ENCODE measurements at places on chromosomes 3 and 15. TPM values are rescaled to one million over a fixed set of nuclear protein-coding genes. Genes with fewer than 3 reads are reported as not detected.
A peak's percentile ranks its signal among the peaks of the same experiment; 100 is the strongest.

The LTK gene
- total RNA-seq = 0.44 TPM

The EFCC1 gene
- total RNA-seq = 1.6 TPM

The CHRM5 gene
- total RNA-seq = not detected

GRCh38 chr15:64667736-64668161, 107.6 kb downstream of the RBPMS2 start:
- DNase-seq = no peak

DNA sequence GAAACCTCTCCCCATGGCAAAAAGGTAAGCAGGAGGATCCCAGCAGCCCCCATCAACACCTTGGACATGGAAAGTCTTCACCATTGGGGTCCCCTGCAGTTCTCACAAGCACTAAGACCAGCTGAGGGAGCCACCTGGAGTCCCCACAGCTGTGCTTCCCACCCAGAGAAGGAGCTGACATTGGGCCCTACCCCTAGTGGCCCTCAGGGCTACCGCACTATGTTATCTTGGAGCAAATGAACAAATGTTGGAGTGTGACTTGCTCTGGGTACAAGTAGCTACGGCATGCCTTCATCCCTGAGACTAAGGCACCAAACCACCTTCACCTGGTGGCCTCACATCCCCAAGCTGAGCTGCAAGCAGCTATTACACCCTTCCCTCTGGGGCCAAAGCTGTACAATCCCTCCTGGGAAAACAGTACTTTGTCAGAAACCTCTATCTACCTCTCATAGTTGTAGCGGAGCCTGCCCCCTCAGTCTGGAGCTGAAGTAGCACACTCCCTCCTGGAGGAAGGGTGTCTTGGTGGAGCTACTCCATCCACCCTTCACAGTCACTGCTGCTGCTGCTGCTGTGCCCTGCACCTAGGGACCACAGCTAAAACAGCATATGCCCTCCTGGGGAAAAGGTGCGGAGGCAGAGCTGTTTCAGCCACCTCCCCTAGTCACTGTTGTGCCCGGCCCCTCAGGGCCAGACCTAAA, 42.7 kb downstream of the SERP1 start:
- DNase-seq = no peak

- DNase-seq = no peak
These were observed 12.5 kb upstream of the SKIL start for GRCh38 chr3:170344971-170345370.

The KIF23 gene
- total RNA-seq = 3.4 TPM

DNA sequence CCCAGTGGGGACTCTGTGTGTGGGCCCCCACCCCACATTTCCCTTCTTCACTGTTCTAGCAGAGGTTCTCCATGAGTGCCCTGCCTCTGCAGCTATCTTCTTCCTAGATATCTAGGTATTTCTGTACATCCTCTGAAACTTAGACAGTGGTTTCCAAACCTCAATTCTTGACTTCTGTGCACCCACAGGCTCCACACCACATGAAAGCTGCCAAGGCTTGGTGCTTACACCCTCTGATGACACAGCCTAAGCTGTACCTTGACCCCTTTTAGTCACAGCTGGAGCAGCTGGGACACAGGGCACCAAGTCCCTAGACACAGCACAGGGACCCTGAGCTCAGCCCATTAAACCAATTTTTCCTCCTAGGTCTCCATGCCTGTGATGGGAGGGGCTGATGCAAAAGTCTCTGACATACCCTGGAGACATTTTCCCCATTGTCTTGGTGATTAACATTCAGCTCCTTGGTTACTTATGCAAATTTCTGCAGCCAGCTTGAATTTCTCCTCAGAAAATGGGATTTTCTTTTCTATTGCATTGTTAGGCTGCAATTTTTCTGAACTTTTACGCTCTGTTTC, 304.5 kb downstream of the OTOL1 start:
- DNase-seq = no peak

DNA sequence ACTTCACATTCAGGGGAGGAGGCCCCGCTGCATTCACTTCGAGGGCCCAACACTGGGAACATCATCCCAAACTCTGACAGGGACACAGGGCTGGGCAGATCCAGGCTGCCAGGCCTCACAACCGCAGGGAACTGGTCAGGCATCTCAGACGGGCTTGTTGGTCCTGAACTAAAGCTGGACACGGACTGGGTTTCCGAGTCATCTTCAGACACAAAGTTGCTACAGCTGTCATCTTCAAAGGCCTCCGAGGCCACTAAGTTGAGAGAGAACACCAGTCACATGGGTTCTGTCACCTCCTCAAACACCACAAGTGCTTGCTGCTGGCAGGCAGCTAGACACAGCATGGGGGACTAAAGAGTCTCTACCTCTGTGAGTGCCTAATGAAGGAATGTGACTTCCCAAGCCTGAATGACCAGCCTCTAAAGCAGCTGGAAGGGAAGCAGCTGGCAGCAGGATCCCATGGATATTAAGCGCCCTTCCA, 50.9 kb downstream of the CAPN7 start:
- DNase-seq = no peak

- DNase-seq = no peak
These were observed 52.8 kb downstream of the ETFA start for GRCh38 chr15:76258460-76258859.

- no peak for DNase-seq
These were observed 6.6 kb upstream of the BTLA start for GRCh38 chr3:112505907-112506306.

- DNase-seq = no peak
These were observed 3.5 kb upstream of the CLRN1 start for GRCh38 chr3:150975992-150976368.

DNA sequence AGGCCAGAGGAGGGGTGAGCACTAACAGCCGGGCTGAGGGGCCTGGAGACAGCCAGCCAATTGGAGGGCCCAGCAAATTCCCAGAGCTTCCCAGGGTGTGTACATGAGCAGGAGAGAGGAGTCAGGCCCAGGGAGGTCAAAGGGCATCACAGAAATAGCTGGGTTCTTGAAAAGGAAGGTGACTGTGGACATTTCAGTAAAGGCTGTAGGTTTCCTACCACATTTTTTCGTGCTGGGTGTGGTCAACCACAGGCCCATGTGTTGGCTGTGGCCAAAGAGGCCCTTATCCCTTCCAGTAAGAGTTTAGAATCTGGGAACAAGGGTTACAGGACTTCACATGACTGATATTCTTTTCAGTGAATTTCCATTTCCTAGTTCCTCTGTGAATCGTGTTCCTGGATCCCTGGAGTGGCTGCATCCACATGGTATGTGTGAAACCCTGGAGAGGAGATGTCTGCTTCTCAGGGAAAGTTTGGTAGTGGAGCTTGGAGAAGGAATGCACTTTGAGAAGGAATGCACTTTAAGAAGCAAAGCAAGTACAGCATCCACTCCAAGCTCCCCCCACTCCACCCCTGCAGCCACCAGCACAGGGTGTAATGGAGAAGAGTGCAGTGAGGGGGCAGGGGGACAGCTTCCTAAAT, 73.2 kb upstream of the HEG1 start:
- DNase-seq = no peak

The FBXW12 gene
- total RNA-seq = not detected

GRCh38 chr3:15755181-15755580, 42.6 kb downstream of the ANKRD28 start:
- no peak for DNase-seq

The CD200 gene
- total RNA-seq = 1.9 TPM

DNA sequence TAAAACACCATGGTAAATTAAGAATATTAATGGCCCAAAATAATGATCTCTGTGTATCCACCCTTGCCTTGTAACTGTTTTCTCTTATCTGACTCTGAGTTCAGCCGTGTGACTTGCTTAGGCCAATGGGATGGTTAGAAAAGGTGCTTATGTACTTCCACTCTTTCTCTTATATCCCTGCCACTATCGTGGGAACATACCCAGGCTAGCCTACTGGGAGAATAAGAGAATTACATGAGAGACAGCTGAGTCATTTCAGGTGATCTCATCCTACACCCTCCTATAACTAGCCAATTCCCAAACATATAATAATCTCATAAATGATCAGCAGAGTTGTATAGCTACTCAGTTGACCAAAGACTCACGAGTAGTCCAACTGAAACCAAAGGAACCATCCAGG, 98.3 kb upstream of the ABI3BP start:
- DNase-seq = no peak

- DNase-seq = no peak
These were observed 457.1 kb downstream of the SQOR start for GRCh38 chr15:46091860-46092450.

GRCh38 chr3:54188176-54188791, 65.9 kb downstream of the CACNA2D3 start:
- peak; percentile 40 for DNase-seq

- DNase-seq = no peak
These were observed 82.7 kb upstream of the VGLL3 start for GRCh38 chr3:87073496-87074145.

- DNase-seq = no peak
These were observed 180.6 kb downstream of the PTPRG start for GRCh38 chr3:61742006-61742405.

DNA sequence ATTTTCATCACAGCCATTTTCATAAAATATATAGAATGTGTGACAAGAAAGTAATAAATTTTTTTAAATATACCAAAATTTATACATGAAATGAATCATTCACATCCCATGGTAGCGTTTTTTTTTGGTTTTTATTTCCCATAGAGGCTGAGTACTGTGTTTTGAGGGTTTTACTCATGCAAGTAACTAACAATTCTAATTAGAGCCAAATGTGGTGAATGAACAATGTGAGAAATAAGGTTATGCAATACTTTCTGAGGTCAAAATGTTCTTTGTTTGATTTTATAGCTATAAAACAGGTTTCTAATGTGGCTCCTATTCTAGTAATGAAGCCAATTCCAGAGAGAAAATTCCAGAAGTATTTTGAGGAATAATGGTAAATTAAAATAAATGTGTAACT, 386.8 kb downstream of the TBC1D5 start:
- no peak for DNase-seq

GRCh38 chr3:127289706-127290575, 2.1 kb upstream of the PRR20G start:
- DNase-seq = no peak

DNA sequence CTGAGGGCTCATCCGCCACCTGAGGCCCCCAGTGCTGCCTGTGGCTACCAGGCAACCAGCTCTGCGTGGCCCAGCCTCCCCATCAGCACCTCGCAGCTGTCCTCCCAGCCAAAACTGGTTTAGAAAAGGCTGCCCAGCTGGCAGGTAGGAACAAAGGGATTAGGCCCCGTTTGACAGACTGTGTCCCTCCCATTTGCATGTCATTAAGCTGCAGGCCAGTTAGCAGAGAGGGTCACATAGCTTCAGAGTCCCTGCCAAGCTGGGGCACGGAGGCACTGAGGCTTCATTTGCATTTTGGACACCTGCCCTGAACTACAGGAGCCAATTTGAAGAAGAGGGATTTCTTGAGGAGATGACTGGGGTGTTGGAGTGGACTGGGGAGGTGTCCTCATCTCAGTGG, 177.9 kb downstream of the TLE3 start:
- no peak for DNase-seq

DNA sequence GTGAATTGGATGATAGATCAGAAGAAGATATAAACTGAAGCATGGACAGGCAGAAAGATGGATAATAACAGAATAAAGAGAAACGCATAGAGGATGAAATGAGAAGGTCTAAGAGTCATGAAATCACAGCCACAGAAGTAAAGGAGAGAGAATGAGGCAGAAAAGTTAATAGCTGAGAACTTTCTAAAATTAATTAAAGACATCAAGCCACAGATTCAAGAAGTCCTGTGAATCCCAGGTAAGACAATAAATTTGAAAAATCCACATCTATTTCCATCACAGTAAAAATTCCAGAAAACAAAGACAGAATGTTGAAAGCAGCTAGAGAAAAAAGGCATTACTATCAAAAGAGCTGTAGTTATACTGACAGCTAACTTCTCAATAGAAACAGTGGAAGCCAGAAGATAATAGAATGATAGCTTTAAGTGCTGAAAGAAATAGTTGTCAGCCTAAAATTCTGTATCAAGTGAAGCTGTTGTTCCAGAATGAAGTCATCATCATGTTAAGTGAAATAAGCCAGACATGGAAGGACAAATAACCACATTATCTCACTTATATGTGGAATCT, 12.0 kb downstream of the ACVR2B start:
- no peak for DNase-seq

- no peak for DNase-seq
These were observed 9.2 kb upstream of the HLTF start for GRCh38 chr3:149095487-149095886.

DNA sequence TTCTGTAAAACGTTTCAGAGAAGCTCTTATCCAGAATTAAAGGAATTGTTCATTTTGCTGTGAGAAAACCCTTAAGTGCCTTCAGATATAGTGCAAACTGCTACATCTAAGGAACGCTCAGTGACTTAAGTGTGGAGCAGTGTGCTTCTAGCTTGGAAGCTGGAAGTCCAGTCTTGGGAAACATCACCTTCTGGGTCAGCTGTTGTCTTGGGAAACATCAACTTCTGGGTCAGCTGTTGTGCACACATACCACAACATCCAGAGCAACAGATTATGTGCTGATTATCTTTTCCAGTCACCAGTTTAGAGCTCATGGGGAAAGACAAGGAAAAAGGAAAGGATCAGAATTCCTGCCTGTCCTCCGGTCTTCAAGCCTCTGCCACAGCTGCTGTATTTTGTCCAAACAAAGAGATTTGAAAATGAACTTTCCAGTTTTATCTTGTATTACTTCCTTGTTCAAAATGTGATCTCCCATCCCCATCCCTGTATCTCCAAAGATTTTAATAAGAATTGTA, 713.6 kb downstream of the NSUN3 start:
- no peak for DNase-seq

The FBLN2 gene
- 35.4 TPM for total RNA-seq

GRCh38 chr15:37764733-37765191, 169.7 kb upstream of the TMCO5A start:
- no peak for DNase-seq

The AHSG gene
- total RNA-seq = not detected

DNA sequence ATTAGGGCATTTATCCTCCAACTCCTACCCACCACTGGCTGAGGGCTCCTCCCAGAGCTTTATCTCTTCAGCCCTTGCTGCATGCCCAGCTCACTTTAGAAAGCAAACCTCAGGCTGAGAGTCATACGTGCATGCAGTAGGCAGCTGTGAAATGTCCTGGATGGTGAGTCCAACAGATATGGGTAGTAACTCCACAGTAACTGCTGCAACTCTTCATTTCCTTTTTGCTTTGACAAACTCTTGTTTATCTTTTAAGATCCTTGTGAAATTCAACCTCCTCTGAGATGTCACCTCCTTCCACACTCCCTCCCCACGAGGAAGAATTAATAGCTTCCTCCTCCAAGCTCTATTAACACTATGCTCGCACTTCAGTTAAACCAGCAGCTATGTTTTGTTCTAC, 35.9 kb upstream of the CTNNB1 start:
- DNase-seq = no peak

Measured in heart right ventricle (tissue), 16 donors.